Gastrocnemius medialis (tissue), 4 donors: ENCODE measurements at places on chromosomes 5 and 9. TPM values are rescaled to one million over a fixed set of nuclear protein-coding genes. Genes with fewer than 3 reads are reported as not detected.
A peak's percentile ranks its signal among the peaks of the same experiment; 100 is the strongest.

RGS3 gene
- total RNA-seq = 11.8 TPM

DNA sequence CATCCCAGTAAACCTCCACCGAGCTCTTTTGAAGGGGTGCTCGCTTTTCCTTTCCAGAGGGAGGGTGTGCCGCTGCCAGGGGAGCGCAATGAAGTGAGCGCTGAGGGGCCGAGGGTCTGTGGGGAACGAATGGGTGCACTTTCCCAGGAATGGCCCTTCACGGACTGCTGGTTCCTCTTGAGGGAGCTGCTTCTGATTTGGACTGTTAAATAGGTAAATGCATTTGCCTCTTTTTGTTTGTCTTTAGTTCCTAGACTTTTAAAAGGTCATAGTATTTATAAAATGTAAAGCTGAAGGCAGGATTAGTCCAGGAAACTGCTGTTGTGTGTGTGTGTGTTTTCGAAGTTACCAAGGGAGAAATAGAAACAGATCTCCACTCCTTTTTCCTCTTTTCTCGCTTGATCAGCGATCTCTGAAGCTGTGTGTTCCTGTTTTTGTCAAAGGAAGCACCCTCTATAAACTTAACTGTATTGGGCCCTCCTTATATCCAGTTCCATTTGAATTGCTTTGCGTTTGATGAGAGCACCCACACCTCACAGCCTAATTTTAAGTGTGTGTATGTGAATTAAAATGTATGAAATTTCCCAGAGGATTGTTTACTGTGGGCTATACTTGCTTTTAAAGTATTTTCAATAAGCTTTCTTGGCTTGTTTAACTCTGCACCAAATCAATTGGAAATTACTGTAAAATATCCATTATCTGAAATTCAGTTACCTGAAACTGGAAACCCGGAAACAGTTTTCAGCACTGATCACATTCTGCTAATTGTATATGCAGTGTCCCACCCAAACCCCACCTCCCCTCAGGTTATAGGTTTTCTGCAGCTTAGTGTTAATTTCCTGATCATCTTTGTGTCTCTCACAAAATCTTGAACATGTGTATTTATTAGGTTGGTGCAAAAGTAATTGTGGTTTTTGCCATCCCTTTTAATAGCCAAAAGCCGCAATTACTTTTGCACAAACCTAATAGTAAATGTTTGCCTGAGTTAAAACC is 966 bp downstream of the SNX2 start:
- H3K27ac ChIP-seq = peak overlapping the region; percentile 95
- no peak for DNase-seq
- no peaks in the 10 kb centered on the region for H3K27me3 ChIP-seq

- no peak overlapping the region for H3K4me3 ChIP-seq
- DNase-seq = no peak
- no peaks in the 10 kb centered on the region for H3K36me3 ChIP-seq
- H3K27ac ChIP-seq = no peak overlapping the region
- H3K27me3 ChIP-seq = no peaks in the 10 kb centered on the region
Measured at GRCh38 chr5:64853777-64854176, 85.0 kb downstream of the CWC27 start.

DNA sequence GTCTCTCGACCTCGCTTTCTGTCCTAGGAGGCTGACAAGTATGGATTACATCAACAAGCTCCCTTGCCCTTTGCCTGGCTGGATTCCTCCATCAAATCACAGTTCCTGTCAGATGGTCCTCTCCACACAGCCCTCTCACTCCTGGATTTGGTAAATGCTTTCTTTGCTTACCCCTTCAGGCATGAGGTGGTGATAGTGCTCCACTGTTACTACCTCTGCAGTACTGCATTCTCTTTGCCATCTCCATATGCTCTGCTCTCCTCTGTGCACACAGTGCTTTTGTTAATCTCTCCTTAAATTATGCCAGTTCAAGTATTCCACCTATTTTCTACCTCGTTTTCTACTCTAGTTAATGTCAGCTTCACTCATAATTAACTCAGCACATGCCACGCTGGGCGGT is 279.2 kb downstream of the DMAC1 start:
- DNase-seq = no peak
- H3K36me3 ChIP-seq = no peaks in the 10 kb centered on the region
- no peak overlapping the region for H3K4me3 ChIP-seq
- no peak overlapping the region for H3K27ac ChIP-seq
